Activated CD8-positive, alpha-beta memory T cell treated with anti-CD3 and anti-CD28 coated beads for 24 hours (primary cell): ENCODE measurements at places on chromosomes 16 and 17.
A peak's percentile ranks its signal among the peaks of the same experiment; 100 is the strongest.

DNA sequence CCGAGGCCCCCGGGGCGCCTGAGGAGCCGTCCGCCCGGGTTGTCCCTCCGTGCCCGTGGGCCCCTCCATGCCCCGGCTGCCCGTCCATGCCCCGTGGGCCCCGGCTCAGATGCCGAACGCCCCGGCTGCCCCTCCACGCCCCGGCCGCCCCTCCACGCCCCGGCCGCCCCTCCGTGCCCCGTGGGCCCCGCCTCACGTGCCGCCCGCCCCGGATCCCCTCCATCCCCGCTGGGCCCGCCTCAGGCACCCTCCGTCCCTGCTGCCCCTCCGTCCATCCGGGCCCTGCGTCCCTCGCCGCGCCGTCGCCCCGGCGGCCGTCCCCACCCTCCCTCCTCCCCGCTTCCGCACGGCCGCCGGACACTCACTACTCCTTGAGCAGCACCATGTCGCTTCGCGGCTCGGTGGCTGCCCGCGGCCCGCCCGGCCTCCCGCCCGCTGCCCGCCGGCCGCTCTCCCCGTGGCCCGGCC lies 382 bp downstream of the PITPNA start:
- DNase-seq = no peak

- DNase-seq = no peak
Measured at GRCh38 chr17:13407381-13407780, 194.3 kb downstream of the HS3ST3A1 start.

DNA sequence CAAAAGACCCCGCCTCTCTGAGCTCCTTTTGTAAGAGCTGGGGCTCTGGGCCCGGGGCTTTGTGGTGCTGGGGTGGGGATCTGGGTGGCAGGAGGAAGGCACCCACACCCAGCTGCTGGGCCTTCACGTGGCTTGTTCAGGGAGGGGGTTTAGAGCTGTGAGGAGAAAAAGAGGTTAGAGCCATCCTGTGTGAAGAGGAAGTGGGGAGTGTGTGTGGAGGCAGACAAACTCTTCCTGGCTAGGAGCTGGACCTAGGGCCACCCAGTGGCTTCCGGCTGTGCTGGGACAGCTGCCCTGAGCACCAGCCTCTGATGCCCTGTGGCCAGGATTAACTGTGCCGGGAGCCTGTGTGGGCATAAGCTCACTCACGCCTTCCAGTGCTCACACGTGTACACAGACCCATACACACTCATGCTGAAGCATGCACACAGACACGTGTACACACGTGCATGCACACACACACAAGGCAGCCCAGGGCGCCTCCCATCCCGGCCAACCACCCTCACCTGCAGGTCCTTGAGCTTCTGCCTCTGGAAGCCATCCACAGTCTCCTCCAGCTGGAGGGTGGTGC lies 7.4 kb downstream of the CIBAR2 start:
- DNase-seq = peak; percentile 77

DNA sequence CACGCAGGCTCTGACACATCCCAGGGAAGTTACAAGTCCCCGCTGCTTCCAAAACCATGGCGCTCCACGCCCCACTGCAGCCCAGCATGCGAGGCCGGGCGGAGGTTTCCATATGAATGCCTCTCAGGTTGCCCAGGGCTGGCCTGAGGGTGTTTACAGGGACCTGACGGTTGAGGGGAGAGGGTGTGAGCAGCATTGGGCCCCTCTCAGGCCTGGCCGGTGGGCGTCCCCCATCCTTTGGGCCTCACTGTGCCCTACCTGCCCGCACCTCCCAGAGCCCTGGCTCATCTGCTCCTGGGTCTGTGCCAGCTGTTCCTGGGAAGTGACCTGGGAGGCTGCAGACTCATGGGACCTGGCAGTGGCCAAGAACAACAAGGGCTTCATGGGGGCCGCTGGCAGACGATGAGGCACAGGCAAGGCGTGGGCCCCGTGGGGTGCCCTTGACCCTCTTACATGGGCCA lies 173.5 kb downstream of the C16orf95 start:
- DNase-seq = no peak

DNA sequence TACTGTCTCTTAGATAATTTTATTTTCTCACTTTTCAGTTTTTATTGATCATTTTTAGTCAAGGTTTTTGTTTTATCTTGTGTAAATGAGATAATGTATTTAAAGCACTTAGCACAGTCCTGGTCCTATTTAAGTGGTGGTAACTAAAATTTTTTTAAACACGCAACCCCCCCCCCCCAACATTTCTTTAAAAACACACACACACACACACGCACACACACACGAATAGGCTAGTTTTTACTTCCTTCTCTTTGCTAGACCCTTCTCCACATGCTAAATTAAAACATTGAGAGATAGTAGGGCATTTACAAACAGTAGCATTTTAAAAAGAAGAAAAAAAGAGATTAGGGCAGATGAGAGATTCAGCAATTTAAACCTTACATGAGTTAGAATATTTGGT lies 5.0 kb downstream of the NFATC3 start:
- no peak for DNase-seq

- no peak for DNase-seq
Measured at GRCh38 chr16:81707411-81708265, 71.5 kb upstream of the PLCG2 start.

DNA sequence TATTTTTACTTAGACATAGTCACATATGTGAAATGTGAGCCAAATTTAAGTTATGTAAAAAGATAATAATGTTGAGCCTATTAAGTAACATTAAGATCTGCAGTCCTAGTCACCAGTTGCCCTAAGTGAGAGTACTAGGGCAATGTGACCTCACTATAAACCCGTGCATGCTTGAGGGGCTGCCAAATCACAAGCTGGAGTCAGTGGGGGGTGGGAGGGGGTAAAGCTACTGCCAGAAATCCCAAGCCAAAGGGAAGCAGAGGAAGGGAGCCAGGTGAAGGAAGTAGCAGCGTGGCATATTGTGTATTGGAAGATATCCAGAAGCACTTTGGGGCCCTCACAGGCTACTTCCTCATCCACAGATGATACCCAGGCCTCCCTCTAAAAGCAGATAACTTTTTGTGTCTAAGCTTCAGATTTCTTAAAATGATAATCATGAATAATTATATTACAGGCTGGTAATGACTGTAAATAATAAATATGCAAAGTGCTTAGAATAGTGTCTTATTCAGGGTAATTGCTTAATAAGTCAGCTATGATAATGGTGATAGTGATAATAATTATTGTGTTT lies 134.1 kb downstream of the CA10 start:
- DNase-seq = no peak

GRCh38 chr16:88886845-88887521 lies 20.5 kb upstream of the PABPN1L start:
- no peak for DNase-seq

DNA sequence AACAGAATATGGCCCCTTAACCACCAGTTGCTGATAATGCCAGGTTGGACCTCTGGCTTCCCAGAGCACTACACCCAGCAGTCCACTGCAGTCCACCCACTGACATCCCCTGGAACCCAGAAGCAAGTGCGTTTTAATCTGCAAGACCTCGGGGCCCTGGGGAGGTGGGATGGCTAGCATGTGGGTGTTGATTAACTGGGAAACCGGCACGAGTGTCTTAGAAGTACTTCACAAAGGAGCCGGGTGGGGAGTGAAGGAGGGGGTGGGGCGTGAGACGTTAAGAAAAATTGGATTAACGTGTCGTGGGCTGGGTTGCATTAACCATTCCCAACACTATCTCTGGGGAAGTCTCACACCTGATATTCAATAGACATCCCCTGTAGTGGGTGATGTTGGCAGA lies 6.1 kb upstream of the HIC1 start:
- no peak for DNase-seq

- DNase-seq = peak; percentile 54
Measured at GRCh38 chr17:46026166-46027047, 27.4 kb downstream of the STH start.

DNA sequence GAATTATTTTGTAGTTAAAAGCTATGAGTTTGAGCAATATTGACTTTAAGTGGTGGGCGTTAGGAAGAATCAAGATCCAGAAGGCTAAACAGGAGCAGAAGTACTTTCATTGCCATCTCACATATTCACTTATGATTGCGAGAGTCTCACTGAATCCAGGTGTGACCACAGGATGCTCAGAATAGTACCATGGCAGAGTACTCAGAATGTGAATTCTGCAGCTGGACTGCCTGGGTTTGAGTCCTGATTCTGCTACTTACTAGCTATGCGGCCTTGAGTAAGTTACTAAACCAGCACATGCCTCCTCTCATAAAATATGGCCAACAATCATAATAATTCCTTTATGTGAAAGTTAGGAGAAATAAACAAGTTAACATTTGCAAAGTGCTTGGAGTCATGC lies 109.5 kb downstream of the CA10 start:
- DNase-seq = no peak

GRCh38 chr17:74697515-74697914 lies 15.2 kb downstream of the CD300LF start:
- DNase-seq = no peak

- DNase-seq = no peak
Measured at GRCh38 chr17:77884967-77885641, 73.4 kb upstream of the TNRC6C start.

DNA sequence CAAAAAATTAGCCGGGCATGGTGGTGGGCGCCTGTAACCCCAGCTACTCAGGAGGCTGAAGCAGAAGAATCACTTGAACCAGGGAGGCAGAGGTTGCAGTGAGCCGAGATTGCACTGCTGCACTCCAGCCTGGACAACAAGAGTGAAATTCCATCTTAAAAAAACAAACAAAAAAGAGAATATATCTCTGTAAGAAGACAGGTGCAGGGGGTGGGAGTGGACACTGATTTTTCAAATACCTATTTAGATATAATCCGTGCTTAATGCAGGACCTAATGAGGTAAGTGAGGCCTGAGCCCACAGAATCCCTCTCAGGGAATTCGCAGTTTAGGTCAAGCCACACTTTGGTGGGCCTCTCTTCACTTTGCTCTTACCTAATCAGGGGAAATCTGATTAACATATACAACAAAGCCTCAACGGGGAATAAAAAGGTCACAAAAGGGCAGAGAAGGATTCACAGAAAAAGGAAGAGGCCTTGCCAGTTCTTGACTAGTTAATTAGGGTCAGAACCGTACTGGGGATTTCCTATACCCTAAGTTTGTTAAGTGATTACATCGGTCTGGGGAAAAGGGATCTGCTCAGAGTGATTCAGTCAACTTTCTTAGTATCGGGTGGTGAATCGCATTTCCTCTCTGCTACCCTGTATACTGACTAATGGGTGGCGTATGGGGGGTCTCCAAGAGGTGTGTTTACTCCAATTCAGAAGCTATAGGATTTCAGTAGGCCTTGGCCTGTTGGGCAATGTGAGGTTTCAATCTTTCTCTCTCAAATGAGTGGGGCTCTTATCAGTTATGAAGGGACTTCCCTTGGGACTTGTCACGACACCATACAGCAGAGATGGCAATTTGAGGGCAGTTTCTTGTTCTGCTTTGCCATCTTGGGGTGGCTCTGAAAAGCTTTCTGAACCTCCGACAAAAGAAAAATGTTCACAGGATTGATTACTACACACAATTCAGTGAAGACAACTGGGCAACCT lies 1.9 kb upstream of the NFAT5 start:
- peak; percentile 76 for DNase-seq

- DNase-seq = no peak
Measured at GRCh38 chr16:8568231-8568617, 22.1 kb downstream of the TMEM114 start.

GRCh38 chr16:53501216-53501859 lies 1.7 kb downstream of the AKTIP start:
- no peak for DNase-seq

DNA sequence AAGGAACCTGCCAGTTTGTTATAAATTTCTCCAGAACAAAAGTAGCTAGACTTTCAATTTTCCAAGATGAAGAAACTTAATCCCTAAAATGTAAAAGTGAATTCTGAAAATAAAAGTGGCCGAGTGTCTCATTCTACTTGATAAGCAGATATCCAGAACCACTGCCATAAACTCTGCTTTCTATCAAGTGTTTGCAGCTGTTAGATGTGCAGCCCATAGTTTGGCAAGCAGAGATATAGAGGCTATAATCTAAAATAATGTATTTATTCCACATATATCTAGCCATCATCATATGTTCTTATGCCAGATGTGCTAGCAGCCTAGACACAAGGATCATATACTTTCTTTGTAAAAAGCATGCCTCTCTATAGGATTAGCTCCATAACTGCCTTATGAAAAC lies 14.7 kb upstream of the FBXL20 start:
- DNase-seq = no peak

GRCh38 chr17:11999696-12000095 lies 2.4 kb upstream of the ZNF18 start:
- no peak for DNase-seq

DNA sequence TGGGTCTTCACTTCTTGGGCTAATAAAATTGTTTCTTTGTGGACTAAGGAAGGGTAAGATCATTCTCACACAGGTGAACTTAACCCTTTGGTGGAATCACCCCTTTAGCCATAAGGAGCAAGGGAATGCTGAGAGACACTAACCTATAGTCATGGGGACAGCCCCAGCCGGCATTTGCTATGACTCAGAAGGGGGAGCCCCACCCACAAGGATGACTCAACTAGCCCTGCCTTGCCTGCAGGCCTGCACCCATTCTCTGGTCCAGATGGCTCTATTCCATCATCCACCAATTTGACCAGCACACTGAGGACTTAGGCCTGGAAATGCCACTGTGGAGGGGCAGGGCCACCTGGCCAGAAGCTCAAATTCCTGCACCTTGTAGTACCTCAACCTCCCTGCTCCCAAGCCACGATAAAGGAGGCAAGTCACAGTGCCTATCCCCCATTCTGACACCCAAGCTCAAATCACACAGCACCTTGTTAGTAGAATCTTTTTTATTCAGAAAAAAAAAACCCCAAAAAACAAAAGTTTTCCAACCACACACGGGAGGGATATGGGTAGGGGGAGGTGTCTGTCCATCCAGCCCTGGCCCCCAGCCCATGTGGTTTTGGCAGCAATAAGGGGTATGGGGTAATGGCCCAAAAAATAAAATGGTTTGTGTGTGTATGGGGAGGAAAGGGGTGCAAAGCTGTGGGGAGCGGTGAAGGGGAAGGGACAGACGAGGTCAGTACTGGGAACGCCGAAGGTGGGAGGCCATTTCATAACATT lies 3.0 kb downstream of the PFN1 start:
- DNase-seq = peak; percentile 92

- no peak for DNase-seq
Measured at GRCh38 chr17:10907370-10907769, 69.5 kb upstream of the PIRT start.

DNA sequence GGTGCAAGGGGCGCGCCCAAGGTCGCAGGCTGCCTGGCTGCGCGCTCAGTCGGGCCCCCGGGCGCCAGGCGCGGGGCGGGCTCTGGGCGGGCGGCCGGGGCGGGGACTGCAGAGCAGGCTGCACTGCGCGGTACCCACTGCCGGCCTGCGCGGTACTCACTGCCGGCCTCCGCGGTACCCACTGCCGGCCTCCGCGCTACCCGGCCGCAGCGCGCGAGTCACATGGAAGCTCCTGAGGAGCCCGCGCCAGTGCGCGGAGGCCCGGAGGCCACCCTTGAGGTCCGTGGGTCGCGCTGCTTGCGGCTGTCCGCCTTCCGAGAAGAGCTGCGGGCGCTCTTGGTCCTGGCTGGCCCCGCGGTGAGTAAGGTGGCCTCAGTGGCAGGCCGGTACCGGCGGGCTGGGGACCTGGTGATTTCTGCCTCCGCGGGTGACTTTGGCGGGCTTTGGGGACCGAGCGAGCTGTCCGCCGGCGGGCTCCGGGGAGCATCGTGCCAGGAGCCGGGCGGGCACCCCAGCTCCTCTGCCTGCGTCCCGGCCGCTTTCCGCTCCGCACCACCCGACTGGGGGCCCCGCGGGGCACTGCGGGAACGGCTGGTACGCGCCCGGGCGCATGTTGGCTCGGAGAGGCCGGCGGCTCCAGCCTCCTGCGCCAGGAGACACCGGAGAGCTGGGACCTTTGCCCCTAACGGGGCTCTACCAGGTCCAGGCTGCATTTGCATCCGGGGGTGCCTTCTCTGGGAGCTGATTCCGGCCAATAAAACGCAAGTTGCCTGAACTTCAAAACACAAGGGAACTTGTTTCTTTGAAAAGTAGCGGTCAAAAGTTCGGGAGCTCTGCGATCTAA lies at the start of gene SLC47A1:
TSS of gene SLC47A1 (plus strand) at position 137 of the 844 bp plus-strand sequence. CDS start at position 223, 86 bp downstream.
- peak; percentile 63 for DNase-seq
